ENCODE measurements at places on chromosomes 2 and 18.

DNA sequence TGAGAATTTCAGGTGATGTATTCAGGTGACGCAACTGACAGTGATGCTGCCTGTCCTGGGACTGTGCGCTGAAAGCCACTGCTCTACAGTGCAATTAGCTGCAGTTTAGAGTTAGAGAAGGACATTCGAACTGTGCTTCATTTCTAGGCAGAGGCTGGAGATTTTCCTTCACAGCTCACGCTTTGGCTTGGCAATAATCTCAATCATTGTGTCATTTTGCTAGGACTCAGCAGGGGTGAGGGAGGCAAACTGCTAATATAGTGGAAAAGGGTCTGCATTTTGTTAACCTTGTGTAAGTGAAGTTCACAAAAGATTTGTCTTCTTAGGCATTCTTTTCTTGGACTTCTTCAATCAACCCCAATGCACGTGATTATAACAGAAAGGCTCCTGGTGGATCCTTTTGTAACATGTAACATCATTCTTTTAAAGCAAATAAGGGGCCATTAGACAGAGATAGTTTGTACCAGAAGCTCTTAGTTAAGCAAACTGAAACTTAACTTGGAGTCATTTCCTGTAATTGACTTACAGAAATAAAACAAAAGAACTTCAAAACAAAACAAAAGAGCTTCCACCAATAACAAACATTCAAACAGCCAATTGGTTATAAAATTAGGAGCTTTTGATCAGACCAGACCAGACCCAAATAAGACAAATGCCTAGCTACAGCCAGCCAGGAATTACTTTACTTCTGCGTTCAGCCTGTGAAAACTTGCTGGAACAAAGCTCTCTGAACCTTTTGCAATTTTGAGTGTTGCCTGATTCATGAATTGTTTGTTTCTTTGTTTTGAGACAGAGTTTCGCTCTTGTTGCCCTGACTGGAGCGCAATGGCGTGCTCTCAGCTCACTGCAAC is 1376.3 kb upstream of the CELF4 start:
- no peak for DNase-seq

DNA sequence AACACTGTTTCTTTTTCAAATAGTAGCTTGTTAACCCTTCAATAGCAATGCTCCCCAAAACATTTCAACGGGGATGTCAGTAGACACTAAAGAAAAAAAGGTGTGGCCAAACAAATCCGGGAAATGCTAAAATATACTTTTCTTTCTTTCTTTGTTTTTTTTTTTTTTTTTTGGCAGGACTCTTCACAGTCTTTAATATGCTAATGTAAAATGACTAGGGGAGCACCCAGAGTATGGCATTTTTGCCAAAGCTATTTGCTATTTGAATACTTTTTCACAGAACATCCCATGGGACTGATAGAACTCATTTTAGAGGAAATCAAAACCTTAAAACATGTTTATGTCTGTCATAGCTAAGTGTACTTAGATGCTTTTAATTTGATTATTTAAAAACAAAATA is 32.1 kb downstream of the ATF2 start:
- DNase-seq, result no peak

DNA sequence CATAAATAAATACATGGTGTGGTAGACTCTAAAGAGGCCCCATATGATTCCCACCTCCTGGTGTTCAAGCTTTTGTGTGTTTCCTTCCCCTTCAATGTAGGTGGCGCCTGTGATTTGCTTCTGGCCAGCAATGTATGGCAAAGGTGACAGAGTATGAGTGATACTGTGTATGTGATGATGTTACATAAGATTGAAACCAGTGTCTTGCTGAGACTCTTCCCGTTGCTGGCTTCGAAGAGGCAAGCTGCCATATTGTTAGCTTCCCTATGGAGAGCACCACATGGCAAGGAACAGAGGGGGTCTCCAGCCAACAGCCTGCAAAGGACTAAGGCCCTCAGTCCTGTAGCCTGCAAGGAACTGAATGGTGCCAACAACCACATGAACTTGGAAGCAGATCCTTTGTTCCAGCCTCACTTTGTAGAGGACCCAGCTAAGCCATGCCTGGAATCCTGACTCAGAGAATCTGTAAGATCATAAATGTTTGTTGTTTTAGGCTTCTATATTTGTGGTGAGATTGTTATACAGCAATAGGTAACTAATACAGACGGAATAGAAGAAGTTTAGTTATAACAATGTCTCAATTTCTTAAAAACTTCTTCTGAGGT is 1.7 kb upstream of the SMAD4 start:
- DNase-seq, result no peak

DNA sequence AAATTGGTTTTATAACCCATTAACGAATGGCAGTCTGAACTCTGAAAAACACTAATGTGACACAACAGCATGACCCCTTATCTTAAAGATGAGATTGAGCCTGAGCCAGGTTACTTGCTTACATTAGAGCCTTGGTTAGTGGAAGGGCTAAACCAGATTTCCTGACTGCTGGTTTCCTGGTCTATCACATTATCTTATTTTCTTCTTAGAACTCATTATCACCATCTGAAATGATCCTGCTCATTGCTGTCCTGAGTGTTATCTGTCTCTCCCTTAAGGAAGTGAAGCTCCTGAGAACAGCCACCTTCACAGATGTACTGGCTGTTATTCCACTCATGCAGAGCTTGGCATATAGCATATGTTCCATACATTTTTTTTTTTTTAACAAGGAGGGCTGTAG is 9.0 kb upstream of the NRP2 start:
- no peak for DNase-seq

- DNase-seq, result no peak
Measured at GRCh38 chr2:121722479-121722878, 14.2 kb downstream of the NIFK start.

DNA sequence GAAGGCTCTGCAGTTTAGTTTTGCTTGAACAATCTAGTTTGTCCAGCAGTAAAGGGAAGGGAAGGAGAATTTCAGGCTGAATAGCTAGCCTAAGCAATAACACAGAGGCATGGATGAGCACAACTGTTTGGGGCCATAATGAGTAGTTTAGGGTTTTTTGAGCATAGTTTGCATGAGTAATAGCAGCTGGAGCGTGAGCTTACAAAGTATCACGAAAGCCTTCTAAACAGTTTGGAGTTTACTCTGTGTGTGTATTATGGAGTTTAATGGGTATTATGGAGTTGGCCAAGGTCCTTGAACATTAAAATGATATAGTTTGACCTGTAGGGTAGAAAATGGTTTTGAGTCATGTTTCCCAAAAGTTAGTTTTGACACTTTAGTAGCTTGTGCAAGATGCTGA is 782.3 kb downstream of the ERBB4 start:
- DNase-seq, result no peak

DNA sequence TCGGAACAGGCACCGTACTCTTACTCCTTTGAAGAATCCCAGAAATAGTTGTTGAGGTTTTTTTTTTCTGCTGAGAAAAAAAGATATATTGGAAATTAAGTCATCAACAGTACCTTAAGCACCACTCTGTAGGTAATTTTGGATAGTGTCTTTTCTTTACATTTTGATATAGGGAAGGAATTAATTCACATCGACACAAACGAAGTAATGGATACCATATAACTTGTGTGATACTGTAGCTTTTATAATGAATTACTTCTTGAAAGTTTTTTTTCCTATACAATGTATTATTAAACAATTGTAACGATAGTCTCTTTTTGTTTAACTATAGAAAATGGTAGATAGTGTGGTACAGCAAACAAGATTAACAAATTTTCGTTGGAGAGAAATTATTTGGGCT is 1.5 kb upstream of the IKZF2 start:
- no peak for DNase-seq

- no peak for DNase-seq
Measured at GRCh38 chr2:30472326-30472725, 25.3 kb downstream of the LCLAT1 start.

DNA sequence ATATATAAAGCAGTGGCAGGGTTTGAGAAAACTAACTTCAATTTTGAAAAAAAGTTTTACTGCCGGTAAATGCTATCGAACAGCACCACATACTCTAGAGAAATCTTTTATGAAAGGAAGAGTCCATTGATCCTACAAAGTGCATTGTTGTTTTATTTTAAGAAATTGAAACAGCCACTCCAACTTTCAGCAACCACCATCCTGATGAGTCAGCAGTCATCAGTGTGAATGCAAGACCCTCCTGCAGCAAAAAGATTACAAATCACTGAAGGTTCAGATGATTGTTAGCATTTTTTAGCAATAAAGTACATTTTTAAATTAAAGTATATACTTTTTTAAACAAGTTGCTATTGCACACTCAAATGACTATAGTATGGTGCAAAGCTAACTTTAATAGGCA is 1017.7 kb upstream of the CRIM1 start:
- no peak for DNase-seq

DNA sequence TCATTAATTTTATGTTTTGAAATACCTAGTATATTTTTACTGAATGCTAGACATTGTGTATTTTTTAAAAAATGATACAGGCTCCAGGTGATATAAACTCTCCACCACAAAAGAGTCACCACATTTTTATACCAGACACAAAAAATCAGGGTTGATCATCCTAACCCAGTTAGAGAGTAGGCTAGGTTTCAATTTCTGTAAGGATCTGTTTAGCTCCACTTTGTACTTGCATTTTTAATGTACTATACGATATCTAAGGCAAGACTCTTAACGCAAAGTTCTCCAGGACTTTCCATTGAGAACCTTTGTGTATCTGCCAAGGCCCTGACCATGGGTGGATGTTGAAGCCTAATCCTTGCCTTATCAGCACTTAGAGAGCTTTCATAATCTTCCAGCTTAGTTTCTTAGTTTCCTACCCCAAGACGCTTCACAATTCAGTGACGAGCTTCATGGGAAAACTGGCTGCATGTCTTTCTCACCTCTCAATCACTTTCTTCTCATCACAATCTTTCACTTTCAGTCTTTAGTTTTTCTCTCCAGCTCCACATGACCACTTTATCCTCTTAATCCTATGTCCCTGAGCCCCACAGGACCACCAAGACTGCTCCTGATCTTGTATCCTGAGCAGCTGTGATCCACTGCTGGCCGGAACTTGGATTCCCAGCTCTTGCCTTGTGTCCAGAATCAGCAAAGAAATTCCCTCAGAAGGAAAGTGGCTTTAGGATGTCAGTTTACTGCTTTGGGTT is 635.8 kb downstream of the RNF144A start:
- no peak for DNase-seq

DNA sequence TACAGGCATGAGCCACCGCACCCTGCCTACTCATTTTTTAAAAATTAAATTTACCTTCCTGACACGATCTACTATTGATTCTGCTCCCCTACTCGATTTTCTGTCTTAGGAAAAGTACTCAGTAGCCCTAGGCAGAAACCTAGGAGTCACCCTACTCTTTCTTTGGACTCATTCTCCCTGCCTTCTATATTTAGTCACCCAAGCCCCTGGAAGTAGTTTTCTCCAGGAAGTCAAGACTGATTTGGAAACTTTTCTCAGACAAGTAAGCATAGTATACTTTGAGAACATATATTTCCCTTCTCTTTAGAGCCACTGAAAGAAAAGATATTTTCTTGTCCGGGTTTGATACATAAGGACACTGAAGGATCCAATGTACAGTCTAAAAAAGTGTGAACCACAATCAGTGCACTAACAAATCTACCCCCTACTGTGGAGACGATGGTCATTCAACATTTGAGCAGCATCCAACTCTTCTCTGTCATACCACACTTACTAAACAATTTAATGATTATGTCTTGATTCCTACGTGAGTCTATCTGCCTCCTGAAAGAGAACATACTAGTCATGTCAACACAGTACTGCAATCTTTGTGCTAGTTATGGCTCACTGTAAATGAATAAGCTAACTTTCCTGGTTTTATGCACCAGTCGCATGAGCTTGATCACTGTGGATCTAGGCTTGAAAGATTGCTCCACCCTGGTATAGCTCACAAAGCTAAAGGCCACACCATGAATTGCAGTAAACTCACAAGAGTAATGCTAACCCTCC is 19.8 kb downstream of the YWHAQ start:
- no peak for DNase-seq

DNA sequence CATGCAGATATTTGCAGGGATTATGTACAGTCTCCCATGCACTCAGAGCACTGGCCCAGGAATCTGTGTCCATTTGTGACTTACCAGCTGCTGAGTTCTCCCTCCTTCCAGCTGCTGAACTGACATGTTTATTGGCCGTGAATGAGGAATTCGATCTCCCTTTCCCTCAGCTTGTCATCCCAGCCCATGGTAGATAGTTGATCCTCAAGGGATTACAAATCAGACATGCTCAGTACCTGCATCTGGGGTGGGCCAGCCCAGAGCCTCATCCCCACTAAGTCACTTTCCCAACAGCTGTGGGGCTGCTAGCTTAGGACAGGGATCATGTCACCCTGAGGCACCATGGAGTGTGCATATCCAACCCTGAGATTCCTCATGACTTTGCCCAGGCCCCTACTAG is 1284.9 kb upstream of the LRRTM1 start:
- DNase-seq, result no peak

GRCh38 chr2:53949457-53949856 is 21.3 kb downstream of the PSME4 start:
- DNase-seq, result no peak

- no peak for DNase-seq
Measured at GRCh38 chr18:2891526-2892431, 45.0 kb downstream of the EMILIN2 start.

- no peak for DNase-seq
Measured at GRCh38 chr2:205139822-205140463, 542.4 kb upstream of the NRP2 start.

GRCh38 chr2:200845669-200846325 is 18.7 kb downstream of the CLK1 start:
- DNase-seq, result no peak

- DNase-seq, result no peak
Measured at GRCh38 chr2:66439812-66440542, 5.1 kb downstream of the MEIS1 start.

DNA sequence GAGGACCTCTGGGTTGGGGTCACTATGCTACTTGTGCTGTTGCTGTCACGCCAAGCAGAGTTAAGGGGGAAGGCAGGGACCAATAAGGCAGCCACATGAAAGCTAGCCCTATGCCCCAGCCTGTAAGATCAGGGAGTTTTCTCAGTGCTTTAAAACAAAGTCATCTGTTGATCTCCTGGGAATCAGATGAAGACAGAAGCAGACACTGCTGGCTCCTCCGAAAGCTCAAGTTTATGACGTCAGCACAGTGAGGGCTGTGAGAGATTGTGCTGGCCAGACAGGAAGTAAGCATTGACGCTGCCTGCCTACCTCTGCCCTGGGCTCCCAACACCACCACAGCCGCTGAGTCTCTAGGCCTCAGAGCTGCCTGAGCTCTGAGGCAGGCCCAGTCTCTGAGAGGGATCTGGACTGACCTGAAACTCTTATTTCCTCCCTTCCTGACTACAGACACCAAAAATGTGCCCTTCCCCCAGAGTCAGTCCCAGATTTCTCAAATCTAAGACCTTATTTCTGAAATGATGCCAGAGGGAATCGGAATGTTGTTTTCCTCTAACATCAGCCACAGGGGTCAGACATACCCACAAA is 118.1 kb upstream of the EPAS1 start:
- peak; percentile 32 for DNase-seq

DNA sequence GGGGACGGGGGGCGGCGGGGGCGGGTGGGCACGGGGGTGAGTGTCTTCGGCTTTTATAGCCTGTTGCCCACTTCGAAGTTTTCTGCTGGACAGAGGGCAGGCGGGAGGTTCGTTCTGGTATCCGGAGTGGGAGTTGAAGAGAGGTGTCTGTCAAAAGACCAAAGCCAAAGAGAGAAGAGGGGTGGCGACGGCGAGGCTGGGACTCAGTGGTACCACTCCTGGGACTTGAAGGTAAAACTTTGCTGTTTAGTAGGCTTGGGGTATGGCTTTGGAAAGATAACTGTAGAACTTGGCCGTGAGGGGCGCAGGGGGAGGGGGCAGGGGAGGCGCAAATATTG is 215.8 kb upstream of the DTNA start:
- no peak for DNase-seq

GRCh38 chr2:86368161-86368824 is 30.9 kb upstream of the REEP1 start:
- DNase-seq, result no peak

GRCh38 chr2:174704642-174705041 is 59.6 kb downstream of the CHRNA1 start:
- no peak for DNase-seq

All from stimulated activated CD8-positive, alpha-beta memory T cell treated with anti-CD3 and anti-CD28 coated beads, Interleukin-7, amount 100 ng/mL, for 4 hours (primary cell).